Activated T-cell treated with anti-CD3 and anti-CD28 coated beads, Interleukin-2, amount 50 U/mL, for 1 hour (primary cell): ENCODE measurements at places on chromosomes 1 and 21.

DNA sequence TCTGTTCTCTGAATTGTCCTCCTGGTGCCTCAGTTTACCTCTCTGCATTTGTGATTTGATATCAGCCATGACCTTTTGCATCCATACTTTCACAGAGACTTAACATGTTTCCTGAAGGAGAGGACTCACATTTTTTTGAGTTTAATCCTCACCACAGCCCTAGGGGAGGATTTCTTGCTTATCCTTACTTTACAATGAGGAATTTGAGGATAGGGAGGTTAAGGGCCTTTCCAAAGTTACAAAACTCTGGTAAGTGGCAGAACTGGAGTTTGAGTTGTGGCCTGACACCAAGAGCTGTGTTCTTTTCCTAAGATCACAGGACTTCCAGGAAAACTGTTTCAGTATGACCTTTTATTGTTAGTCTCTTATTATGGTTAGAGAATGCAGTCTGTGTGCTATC is 34.2 kb downstream of the TNFRSF8 start:
- no peak for DNase-seq

DNA sequence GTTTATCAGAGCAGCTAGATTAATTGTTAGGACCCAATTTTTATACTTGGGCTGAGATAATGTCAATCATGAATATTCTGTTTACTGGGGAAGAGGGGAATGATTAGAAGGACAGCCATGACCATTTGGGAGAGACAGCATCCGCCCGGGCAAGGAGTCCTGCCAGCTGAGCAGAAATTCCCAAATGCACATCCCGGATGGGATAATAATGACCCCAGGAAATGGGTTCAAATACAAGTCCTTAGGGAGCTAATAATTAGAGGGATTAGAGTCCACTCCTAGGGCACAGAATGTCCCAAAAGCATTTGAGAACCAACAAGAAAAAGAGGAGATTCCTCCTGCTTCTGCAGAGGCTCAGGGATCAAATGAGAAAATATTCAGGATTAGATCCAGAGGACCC is 115.9 kb downstream of the LRRC53 start:
- DNase-seq = no peak

DNA sequence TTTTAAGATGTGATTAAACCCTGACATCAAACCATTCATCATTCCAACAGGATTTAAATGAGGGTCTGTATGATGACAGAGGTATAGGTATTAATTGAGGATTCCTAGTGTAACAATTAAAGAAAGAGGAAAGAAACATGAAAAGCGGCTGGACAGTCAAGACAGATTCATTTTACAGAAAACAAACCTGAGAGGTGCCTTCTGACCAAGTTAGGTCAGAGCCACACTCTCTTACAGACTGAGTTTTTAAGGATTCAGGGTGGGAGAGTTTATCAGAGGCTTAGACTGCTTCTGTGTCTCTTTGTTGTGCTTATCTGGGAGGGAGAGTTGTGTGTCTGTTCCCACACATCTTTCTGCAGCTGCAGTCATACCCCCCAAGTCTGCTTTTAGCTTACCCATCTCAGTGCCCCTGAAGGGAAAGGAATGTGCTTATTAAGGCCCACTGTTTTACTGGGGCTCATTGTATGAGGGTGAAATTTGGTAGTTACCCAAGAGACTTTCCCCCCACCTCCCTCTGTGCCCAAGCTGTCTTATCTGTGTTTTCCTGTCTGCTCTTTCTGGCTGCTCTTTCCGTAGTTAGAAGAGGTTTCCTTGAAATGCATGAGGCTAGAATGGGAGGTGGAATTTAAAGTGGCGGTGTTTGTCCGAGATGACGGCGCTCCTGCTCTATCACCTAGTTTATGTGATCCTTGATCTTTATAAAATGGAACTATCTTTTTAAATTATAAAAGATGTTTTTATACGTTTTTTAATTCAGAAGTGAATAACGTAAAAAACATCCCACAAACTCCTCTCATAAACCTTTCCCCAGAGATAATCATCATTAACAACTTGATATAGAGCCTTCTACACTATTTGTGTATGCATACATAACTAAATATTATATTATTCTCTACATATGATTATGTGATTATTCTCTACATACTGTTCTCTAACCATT is 96.0 kb upstream of the TNFSF4 start:
- no peak for DNase-seq

- no peak for DNase-seq
These were observed 59.7 kb downstream of the PPP2R5A start for GRCh38 chr1:212344905-212345304.

GRCh38 chr1:113983826-113984225 is 4.6 kb downstream of the OLFML3 start:
- no peak for DNase-seq

GRCh38 chr21:25722631-25723030 is 12.1 kb downstream of the ATP5PF start:
- DNase-seq = no peak

DNA sequence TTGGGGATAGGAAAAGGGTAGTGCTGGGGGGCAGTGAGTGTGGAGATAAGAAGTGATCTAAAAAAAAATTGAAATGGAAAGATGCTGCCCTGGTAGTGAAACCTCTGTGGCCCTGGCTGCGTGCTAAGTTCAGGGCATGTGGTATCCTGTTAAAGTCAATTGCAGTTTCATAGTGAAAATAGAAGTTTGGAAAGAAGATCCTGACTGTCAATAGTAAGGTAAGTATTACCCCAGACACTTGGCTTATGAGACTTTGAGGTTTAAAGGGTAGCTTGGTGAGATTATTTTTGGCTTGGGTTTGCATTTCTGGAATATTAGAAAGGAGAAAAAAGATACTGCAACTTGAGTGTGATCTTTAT is 6.8 kb downstream of the ARID1A start:
- DNase-seq = no peak
